Esophagus squamous epithelium (tissue), 5 donors: ENCODE measurements at places on chromosomes 7 and 10. TPM values are rescaled to one million over a fixed set of nuclear protein-coding genes. Genes with fewer than 3 reads are reported as not detected.

Gene TMEM236
- 0.13 TPM for total RNA-seq

- no peak for DNase-seq
Measured at GRCh38 chr7:22124941-22125340, 179.2 kb upstream of the CDCA7L start.

Gene ARL5B
- total RNA-seq: 24.5 TPM

Gene TRIM50
- total RNA-seq: 0.19 TPM

DNA sequence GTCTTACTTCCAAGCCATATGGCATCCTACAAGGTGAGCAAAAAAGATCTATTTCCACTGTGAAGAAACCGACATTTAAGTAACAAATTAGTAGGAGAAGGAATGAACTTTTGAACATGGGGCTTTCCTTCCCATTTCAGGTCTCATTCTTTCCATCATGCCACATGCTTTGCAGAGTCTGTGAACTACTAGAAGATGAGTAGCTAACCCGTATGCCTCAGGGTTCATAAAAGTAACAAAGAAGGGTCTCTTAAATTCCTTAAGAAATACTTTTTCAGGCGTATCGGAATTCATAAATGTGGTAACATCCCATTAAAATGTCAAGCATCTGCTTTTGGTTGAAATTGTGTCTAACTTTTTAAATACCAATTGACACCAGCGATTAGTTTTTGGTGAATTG, 81.3 kb upstream of the TNS3 start:
- no peak for DNase-seq

- no peak for DNase-seq
Measured at GRCh38 chr10:18079665-18080295, 60.4 kb upstream of the CACNB2 start.

DNA sequence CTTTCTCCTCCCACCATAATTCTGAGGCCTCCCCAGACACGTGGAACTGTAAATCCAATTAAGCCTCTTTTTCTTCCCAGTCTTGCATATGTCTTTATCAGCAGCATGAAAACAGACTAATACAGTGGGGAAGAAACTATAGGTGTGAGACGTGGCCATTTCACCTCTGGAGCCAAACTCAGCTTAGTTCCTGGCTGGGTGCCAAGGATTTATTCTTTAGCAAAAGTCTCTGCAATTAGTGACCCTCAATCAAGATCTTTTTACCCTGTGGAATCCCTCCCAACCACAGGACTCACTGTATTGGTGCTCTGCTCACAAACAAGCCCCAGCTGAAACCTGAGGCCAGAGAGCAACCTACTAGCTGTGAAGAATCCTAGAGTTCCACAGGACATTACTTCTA, 28.1 kb upstream of the SFTPD start:
- DNase-seq: no peak

Gene STEAP1B
- 0.42 TPM for total RNA-seq

GRCh38 chr10:62049624-62050345, 148.3 kb downstream of the ARID5B start:
- no peak for DNase-seq

GRCh38 chr10:96998329-96998888, 166.3 kb downstream of the LCOR start:
- no peak for DNase-seq

DNA sequence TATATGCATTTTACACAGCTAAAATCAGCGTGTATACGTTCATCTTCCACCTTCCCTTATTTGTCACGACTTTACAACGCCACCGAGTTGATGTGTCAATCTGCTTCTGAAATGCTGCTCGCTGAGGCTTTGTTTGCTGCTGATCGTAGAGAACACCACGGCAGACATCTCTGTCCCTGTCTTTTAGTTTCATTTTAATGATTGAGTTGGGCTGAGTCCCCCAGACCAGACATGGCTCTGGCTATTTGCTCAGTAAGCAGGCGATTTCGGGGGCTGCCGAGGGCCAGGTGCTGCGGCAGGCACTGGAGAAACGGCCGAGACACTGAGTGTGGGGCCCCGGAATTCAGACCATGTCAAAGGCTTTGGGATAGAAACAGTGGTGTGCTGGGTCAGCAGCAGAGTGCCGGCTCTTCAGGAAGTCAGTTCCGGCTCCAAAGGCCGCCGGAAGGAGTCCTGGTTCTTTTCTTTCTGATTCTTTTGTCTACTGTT, 5.0 kb downstream of the LRRC27 start:
- DNase-seq: no peak

GRCh38 chr10:64519831-64520230, 998.6 kb downstream of the REEP3 start:
- no peak for DNase-seq

GRCh38 chr10:77887631-77888355, 38.8 kb downstream of the DLG5 start:
- no peak for DNase-seq

DNA sequence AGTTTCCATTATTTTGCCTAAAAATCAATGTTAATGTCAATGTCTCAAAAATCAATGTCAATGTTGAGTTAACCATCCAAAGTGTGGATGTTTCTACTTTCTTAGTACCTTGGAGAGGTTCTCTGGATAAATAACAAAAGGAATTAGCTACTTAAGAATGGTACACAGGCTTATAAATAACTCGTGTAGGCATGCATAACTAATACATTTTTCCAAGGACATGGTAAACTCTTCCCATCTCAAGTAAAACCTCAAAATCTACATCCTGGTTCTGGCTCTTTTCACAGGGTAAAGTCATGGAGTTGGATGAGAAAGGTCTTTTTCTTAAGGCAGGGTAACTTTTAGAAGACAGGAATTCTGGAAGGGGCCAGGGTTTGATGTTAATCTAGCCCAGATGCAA, 59.9 kb downstream of the CAV1 start:
- no peak for DNase-seq

Gene ZC3HAV1L
- total RNA-seq: 12.5 TPM

- DNase-seq: no peak
Measured at GRCh38 chr7:133696056-133696455, 431.1 kb upstream of the LRGUK start.

DNA sequence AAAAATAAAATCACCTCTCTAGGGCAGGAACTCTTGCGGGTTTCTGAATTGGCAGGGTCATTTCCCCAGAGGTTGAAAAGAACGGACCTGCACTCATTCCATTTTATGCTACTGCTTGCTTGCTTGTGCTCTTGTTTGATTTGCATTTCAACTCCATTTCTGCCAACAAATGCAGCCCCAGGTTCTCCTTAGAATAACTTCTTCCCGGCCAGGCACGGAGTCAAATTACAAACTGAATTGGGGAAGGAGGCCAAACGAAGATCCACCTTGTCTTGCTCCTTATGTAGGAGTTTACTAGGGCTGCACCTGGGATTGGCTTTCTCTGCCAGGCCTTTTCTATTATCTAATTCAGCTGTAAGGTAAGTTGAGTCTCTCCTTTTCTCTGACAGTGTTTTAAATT, 79.6 kb downstream of the HGF start:
- DNase-seq: no peak

DNA sequence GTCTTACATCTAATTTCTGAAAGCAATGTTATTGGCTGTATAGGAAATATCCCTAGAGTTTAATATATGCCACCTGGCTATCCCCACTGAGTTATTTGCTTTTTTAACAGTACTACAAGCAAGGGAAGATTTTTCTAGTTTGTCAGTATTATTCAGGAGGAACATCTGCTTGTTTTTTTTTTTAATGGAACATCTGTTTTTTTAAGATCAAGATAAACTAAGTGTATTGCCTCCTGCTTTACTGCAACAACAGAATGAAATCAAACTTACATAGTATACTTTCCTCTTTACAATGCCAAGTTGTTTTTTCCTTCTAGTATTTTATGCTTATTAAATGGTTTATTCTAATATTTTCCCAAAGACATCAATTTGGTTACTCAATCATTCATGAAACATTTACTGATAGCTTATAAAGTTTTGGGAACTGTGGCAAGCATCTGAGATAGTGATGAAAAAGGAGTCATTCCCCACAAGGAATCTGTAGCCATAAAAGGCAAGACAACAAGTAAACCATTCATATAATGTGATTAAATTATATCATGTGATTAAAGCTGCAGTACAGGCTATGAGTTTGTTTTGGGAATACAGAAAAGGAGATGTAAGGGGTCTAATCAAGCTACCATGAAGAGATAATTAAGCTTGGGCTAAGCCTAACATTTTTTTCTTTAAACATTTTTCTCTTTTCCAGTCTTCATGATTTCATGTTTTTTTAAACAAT, 17.4 kb downstream of the MTPN start:
- DNase-seq: no peak

Gene ZNF425
- total RNA-seq: 4.8 TPM

Gene NPTX2
- 1.6 TPM for total RNA-seq

GRCh38 chr7:33261585-33261984, 132.2 kb downstream of the BBS9 start:
- no peak for DNase-seq

Gene AP5Z1
- total RNA-seq: 21.9 TPM

DNA sequence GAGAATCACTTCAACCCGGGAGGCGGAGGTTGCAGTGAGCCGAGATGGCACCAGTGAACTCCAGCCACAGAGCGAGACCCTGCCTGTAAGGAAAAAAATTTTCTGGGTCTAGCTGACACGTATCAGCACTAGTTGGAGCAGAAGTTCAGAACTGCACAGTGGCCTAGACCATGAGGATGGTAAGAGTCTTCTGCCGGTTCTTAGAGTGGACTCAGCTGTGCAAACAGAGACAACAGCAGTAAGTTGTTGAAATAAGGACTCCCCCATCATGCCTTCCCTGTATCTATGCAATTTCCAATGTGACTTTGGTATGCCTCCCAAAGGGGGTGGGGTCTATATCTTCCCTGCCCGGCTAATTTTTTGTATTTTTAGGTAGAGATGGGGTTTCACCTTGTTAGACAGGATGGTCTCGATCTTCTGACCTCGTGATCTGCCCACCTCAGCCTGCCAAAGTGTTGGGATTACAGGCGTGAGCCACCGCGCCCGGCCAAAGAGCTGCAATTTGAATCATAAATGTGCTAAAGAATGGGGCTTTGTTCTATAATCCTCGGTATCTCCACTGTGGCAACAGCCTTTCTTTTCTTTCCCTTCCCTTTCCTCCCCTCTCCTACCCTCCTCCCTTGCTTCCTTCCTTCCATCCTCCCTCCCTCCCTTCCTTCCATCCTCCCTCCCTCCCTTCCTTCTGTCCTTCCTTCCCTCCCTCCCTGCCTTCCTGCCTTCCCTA, 14.5 kb upstream of the RNF216 start:
- DNase-seq: no peak

DNA sequence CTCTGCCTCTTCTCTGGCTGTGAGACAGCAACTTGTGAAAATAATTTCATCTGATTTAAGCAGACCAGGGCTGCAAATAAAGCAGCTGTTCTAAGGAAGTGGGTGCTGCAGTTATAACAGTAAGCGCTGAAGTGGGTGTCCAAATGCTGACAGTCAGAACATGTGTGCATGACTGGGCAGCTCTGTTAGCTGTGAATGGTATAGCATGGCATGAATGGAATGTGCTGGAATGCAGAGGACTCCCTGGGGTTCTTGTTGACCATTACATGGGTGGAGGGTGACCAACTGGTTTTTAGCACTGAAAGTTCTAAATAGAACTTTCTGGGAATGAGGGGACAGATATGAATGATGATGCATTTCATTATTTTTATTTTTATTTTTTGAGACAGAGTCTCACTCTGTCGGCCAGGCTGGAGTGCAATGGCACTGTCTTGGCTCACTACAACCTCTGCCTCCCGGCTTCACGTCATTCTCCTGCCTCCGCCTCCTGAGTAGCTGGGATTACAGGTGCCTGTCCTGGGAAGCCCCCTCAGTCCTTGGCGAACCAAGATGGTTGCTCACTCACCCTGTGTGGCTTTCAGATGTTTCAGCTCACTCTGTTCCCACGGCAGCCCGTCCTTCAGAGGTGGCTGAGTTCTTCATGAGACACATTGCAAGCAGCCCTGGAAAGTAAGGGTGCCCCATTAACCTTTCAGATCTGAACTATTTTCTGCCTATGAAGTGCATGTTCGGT, 319.8 kb upstream of the PHYHIPL start:
- no peak for DNase-seq

- no peak for DNase-seq
Measured at GRCh38 chr10:21238717-21239116, 286.8 kb downstream of the SKIDA1 start.

DNA sequence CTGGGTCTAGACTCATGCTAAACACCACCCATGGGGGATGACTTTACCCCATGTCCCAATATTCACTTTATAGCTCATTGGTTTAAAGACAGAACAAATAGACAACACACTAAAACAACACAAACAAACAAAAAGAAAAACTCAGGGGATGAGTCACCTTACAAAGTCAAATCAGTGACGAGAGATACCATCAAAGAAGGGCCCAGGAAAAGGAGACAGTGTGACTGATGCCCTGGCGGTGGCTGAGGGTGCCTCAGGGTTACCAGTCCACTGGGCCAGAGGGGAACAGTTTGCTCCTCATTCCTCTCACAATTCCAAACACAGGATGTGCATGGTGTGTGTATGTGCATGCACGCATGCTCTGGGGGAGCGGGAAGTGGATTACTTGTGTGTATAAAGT, 171.3 kb upstream of the PRKCQ start:
- no peak for DNase-seq

Gene ASB10
- not detected for total RNA-seq

Gene MXI1
- total RNA-seq: 53.2 TPM

GRCh38 chr10:34808336-34808735, 6.8 kb downstream of the PARD3 start:
- DNase-seq: no peak

Gene ZNF736
- total RNA-seq: 10.9 TPM

Gene CALN1
- not detected for total RNA-seq

Gene FAM13C
- 4.3 TPM for total RNA-seq

Gene ACSM6
- not detected for total RNA-seq

- no peak for DNase-seq
Measured at GRCh38 chr7:46024263-46024916, 103.3 kb upstream of the IGFBP3 start.

GRCh38 chr7:86600506-86601290, 43.0 kb upstream of the GRM3 start:
- DNase-seq: no peak

DNA sequence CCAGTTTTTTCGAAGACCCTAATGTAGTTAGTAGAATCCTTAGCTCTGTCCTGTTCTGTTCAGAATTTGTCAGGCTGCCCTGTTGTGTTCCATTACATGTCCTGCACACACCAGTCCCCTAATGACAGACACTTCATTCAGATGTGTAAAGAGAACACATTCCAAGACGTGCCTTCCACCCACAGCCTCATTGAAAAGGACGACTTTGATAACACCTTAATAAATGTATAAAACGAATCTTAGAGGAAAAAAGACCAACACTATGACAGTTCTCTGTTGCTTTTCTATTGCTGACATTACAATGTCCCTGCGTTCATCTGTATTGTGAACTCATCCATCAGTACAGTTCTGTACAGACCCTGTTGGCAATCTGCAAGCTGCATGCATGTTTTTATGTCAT, 3.5 kb downstream of the LRRTM3 start:
- no peak for DNase-seq

- DNase-seq: peak; percentile 61
Measured at GRCh38 chr10:12129222-12130111, at the start of gene SEC61A2. Gene SEC61A2 (plus strand): TSS chr10:12129677. CDS start chr10:12129788, 111 bp downstream.

DNA sequence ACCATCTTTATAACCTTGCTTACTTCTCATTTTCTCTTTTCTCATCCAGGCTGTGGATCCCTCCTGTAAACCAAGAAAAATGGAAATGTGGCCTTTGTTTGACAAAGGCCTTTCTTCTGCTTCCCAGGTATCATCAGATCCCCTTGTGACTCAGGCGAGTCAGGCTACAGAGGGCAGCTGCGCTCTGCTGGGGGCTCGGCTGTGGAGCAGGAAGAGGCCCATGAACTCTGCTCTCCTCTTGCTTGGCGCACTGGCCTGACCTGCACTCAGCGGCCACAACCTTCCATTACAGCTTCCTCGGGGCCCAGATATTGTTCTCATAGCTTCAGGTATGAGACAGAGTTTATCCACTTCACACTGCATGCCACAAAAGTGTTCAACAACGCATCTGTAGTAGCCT, 457.6 kb upstream of the COBL start:
- no peak for DNase-seq
